ENCODE measurements at places on chromosomes 2 and 18.

GRCh38 chr2:160367887-160368286 lies 125.7 kb downstream of the RBMS1 start:
- no peak for DNase-seq

- no peak for DNase-seq
Measured at GRCh38 chr2:162245781-162246180, 2.5 kb upstream of the FAP start.

GRCh38 chr2:205237524-205237923 lies 444.8 kb upstream of the NRP2 start:
- no peak for DNase-seq

DNA sequence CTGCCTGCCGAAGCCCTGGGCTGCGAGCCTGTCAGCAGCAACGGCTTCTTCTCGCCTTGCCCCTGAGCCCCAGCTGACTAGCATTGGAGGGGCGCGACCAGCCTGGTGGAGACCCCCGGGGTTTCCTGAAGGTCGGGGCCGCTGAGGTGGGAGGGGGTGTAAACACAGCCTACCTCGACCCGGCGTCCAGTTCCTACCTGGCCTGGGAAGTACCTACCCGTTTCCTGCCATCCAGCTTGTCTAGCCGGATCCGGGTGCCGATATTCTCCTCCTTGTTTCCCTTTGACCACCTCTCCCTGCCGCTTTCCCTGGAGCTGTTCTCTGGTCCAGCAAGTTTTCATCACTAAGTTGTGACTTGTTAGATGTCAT lies 511 bp downstream of the MOB4 start:
- DNase-seq: no peak

DNA sequence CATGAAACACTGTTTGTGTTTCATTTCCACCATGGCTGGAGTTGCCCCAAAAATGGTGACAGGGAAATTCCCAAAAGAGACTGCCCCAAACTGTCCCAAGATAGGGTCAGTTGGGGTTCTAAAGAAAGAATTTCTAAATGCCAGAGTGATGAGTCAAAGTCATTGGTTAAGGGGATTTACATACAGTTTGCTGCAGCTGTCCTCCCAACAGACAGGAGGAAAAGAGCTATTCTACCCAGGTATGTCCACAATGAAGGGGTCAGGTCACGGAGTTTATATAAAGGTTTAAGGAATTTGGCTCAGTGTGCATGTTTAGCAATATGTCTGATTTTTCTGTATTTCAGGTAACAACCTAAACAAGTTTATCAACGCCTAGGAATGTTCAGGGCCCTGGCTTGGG lies 344.1 kb downstream of the TDRD15 start:
- DNase-seq: no peak

All from thoracic aorta (tissue), 2 donors.